NCI-H345 (cell line): ENCODE measurements at places on chromosomes 16 and 17.

GRCh38 chr17:35708951-35709350, 22.5 kb upstream of the RASL10B start:
- DNase-seq = no peak

- no peak for DNase-seq
These were observed 250.4 kb downstream of the MRTFB start for GRCh38 chr16:14321542-14321941.

GRCh38 chr17:604765-605164, 109.9 kb downstream of the VPS53 start:
- no peak for DNase-seq

DNA sequence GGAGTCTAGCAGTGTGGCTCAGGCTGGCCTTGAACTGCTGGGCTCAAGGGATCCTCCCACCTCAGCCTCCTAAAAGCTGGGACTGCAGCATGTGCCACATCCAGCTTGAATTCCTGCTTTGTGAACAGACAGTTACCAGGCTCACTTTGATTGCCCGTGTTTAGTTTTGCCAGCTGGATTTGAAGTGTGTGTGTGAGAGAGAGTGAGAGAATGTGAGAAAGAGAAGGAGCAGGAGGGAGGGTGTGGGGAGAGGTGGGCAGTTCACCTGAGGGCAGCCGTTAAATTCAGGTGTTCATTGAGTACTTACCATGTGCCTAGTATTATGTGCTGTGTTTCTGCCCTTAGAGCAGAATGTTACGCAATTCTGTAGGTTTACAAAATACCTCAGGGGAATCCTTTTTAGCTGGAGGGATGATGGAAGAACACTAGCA, 4.7 kb downstream of the DUSP14 start:
- no peak for DNase-seq

GRCh38 chr17:68100000-68100641, 64.6 kb downstream of the KPNA2 start:
- DNase-seq = no peak

- peak; percentile 3 for DNase-seq
These were observed 180.1 kb downstream of the SPECC1 start for GRCh38 chr17:20189302-20189701.

DNA sequence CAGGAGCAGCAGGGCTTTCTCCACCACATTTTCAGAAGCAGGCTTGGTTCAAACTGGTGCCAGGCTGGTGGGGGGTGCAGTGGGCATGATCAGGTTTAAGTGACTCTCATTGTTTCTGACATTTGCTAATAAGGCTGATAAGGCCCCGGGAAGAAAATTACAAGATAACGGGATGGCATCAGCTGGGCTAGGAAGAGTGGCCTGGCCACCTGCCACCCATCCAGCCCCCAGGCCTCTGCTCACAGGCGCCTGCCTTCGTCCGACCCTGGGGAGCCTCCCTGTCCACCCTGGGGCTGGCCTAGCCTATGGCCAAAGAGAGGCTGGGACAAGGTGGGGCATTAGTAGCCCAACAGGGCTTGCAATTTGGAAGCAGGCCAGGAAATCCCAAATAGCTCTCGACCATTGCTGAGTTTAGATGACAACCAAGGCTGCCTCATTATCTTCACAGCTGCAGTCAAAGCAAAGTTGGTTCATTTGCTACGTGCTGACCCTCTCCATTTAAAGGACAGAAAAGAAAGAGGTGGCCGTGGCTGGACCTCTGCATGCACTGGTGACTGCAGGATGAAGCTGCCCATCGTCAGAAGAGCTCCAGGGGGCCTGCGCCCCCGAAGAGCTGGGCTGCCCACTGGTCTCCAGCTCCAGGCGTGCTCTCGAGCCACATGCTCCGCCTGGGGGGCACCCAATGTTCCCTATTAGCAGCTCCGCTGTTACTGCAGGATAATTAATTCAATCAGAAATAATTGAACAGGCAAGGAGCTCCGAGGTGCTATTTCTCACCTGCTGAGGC, 44.9 kb downstream of the PEMT start:
- no peak for DNase-seq
